NCI-H2081 (cell line): ENCODE measurements at places on chromosomes 4 and X.
A peak's percentile ranks its signal among the peaks of the same experiment; 100 is the strongest.

GRCh38 chr4:146469022-146469421, 52.7 kb downstream of the SLC10A7 start:
- no peak for DNase-seq

- peak; percentile 73 for DNase-seq
These were observed 441 bp downstream of the SLC9B2 start for GRCh38 chr4:103075894-103076746.

- DNase-seq = peak; percentile 42
These were observed 2108.9 kb upstream of the TENM3 start for GRCh38 chr4:180134091-180134866.

- DNase-seq = no peak
These were observed 263.2 kb upstream of the FTHL17 start for GRCh38 chrX:31334997-31335396.

DNA sequence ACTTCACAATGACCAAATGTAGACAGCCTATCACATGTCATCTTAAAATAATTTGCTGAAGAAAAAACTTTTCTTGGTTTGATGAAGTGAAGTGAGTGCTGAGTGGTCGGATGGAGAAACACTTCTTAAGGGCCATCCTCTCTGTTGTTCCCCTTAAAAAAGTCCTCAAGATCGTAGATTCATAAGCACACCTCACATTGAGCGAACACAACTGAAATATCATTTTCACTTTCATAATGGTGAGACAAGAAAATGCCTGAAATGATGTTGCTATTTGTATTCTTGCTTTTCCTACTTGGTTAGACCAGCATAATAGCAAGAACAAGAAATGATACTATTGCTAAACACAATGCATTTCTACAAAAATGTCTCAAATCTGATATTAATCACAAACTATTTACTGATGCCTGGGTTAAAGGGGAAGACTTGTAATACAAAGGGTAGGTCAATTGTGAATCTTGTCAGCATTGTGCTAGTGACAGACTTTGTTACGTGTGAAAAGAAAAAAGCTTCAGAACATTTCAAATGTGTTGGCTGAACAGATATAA, 305.6 kb upstream of the NR3C2 start:
- no peak for DNase-seq
